ENCODE measurements at places on chromosomes 13 and 19.

DNA sequence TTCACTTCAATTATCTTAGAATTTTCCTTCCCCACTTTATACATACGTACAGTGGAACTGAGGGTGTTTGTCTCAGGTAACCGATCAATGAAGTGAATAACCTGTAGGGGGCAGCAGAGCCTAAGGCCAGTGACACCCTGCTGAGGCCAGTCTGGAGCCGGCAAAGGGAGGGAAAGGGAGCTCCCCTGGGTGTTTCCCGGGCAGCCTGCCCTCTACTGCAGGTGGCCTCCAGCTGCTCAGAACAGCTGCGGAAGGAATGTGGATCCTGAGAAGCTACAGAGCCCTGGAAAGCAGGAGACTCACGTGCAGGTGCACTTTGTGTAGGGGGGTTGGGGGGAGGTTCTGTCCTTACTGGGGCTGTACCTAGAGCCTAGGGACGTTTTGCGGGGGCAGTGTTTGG lies 832 bp upstream of the ZNF491 start:
- DNase-seq, result peak; percentile 93

GRCh38 chr13:112908342-112908741 lies 60.7 kb upstream of the MCF2L start:
- no peak for DNase-seq

DNA sequence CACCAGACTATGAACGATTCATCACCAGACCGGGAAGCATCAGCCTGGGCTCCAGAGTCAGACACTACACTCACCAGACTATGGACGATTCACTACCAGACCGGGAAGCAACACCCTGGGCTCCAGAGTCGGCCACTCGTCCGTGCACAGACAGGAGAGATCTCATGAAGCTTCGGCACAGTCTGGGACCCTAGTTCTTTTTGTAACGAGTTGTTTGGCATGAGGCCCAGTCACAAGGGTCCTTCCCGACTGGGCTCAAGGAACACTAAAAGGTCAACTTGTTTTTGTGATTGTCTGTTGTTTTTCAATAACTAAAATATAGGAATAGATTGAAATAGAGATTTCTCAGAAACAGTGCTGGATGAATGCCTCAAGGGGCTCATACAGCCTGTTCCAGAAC lies 1141.6 kb upstream of the MIR17HG start:
- no peak for DNase-seq

DNA sequence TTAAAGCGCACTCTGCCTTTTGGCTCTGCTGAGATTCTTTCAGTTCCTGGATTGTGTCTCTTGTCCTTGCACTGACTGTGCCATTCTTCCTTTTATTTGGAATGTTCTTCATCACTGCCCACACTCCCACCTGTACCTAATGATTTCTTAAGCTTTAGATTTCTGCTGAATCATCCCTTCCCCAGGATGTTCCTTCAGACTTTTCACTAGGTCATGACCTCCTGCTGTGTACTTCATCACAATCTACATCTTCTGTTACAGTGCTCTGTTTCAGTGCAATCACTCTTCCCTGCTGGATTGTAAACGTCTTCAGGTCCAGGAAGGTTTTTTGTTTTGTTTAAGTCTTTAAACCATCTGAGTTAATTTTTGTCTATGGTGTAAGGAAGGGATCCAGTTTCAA lies 281.0 kb downstream of the ATP8A2 start:
- DNase-seq, result no peak

- peak; percentile 78 for DNase-seq
These were observed 3.6 kb downstream of the TMEM259 start for GRCh38 chr19:1017115-1017905.

DNA sequence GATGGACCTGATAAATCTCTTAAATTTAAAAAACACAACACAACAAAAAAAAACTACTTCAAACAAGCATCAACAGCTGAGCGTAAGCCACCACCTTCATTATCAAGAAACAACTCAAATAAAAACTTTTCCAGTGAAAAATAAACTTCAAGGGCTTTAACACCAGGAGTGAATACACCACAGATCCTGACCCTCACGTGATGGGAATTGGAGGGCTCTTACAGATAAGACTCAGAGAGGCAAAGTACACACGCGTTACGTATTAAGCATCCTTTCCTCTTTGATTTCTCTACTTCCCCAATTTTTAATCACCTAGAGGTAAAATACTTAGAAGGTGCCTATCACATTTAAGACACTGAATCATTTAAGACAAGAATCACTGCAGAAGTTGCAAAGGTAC lies 573 bp upstream of the STARD13 start:
- peak; percentile 59 for DNase-seq

- no peak for DNase-seq
These were observed 5.1 kb downstream of the TMEM86B start for GRCh38 chr19:55223291-55224037.

GRCh38 chr19:47742634-47743033 lies 2.7 kb upstream of the NOP53 start:
- no peak for DNase-seq

DNA sequence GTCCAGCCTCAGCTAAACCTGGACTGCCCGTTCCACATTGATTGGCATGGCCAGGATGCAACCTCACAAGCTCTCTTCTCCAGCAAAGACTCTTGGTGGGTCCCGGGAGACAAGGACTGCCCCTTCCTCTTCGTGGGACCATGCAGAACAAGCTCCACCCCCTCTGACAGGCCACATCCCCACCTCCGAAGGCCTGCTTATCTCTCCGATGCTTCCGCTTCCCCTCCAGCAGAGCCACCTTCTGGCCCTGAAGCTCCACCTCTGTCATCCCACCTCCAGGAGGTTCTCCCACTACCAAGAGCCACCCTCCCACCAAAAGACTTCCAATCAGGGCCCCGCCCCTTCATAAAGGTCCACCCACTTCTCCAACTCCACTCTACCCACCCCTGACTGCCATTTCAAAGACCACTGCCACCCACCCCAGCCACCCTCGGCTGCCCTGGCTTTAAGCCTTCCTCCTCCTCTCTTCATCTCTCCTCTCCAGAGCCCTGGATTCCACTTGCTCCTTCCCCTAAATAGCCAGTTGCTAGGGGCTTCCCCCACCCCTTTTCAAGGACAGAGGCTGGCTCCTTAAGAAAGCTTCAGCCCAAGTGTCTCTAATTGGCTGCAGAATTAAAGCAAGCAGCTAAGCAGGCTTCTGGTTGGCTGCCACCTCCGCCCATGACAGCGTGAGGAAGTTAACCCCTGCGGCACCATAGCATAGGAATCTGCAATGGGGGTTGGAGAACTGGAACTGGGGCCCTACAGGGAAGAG lies 9.9 kb downstream of the LRFN1 start:
- peak; percentile 46 for DNase-seq

- no peak for DNase-seq
These were observed 434.0 kb downstream of the FOXO1 start for GRCh38 chr13:40232311-40233040.

DNA sequence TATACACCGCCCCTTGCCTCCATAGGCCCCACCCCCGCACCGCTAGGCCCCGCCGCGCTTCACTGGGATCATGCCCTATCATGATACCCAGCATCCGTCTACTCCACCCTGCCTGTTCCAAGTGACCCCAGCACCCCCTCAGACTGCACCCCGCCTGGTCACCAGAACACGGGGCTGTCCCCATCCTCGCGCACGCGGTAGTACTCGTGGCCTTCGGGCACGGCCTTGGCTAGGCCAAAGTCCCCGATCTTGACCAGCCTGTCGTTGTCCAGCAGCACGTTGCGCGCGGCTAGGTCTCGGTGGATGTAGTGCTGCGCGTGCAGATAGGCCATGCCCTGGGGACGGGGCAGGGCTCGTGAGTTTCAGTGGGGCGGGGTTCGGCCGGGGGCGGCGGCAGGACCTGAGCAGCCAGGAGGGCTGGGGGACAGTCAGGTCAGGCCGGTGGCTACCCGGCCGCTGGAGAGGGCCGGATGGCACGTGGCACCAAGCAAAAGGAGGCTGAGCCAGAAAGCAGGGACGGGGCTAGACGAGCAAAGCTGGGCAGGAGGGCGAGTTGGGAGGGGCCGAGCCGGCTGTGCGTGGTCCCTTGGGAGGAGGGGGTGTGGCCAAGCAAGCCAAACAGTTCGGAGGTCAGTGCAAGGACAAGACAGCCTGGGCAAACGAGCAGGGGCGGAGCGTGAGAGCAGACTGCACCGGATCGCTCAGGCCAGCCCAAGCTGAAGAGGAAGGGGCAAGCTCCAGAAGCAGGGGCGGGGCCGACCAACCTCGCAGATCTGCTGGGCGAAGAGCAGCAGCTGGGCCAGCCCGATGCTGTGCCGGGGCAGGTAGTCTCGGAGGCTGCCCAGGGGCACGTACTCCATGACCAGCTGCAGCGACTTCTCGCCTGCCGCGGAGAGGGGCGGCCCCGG lies 13.6 kb upstream of the ICAM3 start:
- DNase-seq, result no peak

- DNase-seq, result no peak
These were observed 52.7 kb upstream of the ZDHHC20 start for GRCh38 chr13:21511849-21512248.

DNA sequence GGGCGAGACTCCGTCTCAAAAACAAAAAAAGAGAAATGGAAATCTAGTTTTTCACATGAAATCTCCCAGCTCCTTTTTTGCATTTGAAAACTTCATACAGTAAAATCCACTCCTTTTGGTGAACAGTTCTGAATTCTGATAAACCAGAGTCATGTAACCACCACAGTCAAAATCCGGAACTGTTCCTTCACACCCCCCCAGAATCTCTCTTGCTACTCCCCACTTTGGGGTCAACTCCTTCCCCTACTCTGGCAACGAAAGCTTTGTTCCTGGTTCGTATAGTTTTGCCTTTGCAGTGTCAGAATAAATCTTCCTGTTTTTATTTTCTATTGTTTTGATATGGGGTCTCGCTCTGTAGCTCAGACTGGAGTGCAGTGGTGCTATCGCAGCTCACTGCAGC lies 23.7 kb downstream of the RCN3 start:
- DNase-seq, result no peak

GRCh38 chr19:57231686-57232085 lies 863 bp downstream of the AURKC start:
- DNase-seq, result no peak

All from stomach (tissue), 19 donors.